ENCODE measurements at places on chromosomes 5 and 9.

DNA sequence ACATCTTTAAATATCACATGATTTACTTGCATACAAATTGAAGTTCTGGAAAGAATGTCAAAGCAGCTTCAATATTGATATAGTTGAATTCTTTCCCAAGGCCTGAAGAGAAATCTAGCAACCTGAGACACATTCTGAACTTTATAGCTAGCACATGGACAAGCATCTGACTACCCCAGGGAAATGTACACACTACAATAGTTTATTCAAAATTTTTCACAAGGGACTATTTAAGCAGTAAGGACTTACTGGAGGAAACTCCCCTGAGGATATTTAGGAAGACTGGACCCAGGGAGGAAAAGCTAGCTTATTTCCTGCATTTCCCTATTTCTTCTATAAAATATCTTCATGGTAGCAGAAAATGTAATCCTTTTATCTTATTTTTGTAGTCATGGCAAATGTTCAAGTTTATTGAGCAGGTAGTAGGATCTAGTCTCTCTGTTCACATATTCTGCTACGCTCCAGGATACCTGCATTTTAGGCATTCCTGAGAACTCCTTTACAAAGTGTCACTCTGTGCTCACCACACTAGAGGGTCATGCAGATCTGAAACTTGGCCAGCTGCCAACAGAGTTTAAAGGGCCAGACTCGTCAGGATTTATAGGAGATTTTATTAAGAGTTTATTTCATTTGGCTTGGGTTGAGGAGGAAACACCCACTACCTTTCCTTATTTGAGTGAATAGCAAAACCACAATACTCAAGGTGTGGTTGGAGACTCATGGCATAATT, 348.4 kb upstream of the FTMT start:
- no peak for DNase-seq

DNA sequence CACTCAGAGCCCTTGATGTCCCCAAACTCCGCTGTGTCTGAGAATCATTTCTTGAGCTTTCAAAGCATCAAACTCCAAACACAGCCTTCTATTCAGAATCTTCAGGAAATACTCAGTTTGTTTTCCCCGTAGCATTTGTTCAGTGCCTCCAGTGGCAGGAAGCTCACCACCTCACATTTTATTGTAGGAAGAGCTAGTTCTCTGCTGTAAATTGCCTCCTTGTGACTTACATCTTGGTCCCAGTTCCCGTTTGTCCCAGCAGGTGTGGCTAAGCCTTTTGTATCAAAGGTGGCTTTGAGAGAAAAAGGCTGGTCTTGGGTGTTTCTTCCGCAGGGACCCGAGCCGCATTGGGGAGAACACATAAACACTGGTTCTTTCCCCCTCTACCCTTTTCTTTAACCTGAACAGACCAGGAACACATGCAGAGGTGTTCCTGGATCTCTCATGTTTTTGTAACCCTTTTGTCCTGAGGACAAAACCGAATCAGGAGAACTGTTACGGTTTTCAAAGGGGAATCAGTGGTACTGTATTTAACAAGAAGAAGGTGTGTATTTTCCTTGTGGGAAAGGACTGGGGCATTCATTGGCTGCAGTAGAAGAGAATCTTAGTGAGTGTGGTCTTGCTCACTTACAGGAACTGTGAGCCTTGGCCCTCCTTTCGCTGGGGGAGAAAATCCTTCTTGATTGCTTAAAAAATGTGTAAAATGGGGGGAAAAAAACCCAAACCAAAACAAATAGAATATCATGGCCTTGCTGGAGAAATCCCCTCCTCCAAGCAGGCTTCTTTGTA, 1.9 kb downstream of the OSMR start:
- no peak for DNase-seq

GRCh38 chr5:55535199-55535905, 588 bp upstream of the PLPP1 start:
- no peak for DNase-seq

- no peak for DNase-seq
Observed at GRCh38 chr9:135321580-135321979, 158.0 kb upstream of the PPP1R26 start.

DNA sequence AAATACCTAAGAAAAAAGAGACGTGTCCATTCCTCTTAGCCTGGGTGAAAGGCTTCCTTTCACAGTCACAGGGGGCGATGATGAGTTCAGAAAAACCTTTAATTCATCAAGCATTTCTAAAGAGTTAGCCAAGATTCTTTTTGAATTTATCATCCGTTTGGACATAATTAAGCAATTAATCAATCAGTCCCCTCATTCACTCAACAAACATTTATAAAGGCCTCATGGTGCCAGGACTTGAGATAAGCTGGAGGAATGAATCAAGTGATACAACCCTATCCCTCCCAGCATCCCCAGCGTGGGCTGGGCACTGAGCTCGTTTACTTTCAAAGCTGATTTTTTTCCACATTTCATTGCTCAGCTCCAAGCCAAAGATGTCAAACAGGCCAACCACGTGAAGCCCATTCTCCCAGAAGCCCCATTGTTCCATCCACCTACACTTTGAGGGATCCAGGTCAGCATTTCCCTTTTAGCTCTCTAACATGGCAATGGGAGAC, 140.5 kb downstream of the SLIT3 start:
- no peak for DNase-seq

Measured in stimulated activated CD4-positive, alpha-beta T cell treated with anti-CD3 and anti-CD28 coated beads, Interleukin-4, amount 100 ng/mL, for 1 hour (primary cell).